ENCODE measurements at places on chromosomes 7 and 10.

- peak; percentile 65 for DNase-seq
These were observed 27.9 kb upstream of the LOXL4 start for GRCh38 chr10:98295907-98296306.

DNA sequence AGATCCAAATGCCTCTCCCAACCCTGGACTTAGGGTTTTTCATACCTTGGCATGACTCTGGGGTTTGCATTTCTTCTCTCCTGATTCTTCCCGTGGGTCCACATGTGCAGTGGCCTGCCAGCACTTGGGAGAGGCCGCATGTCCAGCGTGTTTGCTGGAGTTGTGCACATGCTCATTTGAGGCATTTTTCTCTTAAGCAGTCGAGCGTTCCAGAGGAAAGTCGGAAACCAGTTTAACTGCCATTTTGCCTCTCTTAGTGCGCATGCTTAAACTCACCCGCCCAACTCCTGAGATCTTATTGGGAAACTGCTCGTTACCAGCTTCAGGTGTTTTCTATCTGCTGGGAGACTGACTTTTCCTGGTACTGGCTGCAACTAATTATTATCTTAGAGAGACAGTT, 888.4 kb upstream of the PHF14 start:
- no peak for DNase-seq

- peak; percentile 21 for DNase-seq
These were observed 350.8 kb downstream of the KCNMA1 start for GRCh38 chr10:77286531-77287508.

GRCh38 chr10:4058514-4059029, 273.6 kb upstream of the KLF6 start:
- DNase-seq: no peak

DNA sequence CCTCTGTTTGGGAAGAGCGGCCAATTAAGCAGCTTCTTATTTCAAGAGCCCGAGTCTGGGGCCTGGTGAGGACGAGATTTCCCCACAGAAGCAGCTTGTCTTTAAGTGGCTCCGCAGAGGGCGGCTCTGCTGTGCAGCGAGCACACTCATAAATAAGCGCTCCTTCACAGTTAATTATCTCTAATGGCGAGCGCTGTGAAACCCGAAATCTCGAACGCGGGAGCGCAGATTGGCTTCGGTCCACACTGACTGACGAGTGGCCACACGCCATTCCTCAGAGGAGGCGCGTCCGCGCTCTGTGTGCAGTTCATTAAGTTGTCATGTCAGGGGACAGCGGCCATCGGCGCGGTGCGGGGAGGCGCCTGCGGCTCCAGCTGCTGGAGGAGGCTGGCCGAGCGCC, 560.9 kb downstream of the DNAJB6 start:
- DNase-seq: no peak
